ENCODE measurements at places on chromosomes 11 and 22.

- no peak for DNase-seq
These were observed 112.2 kb downstream of the SBF2 start for GRCh38 chr11:10181811-10182210.

GRCh38 chr22:32538521-32538920, 63.9 kb downstream of the FBXO7 start:
- DNase-seq: no peak

DNA sequence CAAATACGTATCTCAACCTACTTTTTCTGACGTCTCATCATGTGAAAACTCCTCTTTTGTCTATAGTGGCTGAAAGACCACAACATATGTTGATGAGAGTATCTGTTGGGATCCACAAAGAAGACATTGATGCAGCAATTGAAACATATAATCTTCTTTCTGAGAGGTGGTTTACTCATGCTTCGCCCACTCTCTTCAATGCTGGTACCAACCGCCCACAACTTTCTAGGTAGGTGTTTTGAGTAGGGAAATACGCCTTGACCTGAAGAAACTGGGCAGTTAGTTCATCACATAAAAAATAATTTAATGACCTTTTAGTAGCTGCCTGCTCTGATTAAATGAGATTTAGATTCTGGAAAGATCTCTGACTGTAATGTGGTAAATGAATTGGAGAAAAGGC, 17.2 kb downstream of the RRM1 start:
- no peak for DNase-seq

GRCh38 chr11:62062223-62062861, 61.5 kb upstream of the INCENP start:
- DNase-seq: no peak

GRCh38 chr11:72684236-72684912, 10.2 kb upstream of the PDE2A start:
- DNase-seq: peak; percentile 26

- no peak for DNase-seq
These were observed 24.2 kb downstream of the OR5B17 start for GRCh38 chr11:58334708-58335107.

DNA sequence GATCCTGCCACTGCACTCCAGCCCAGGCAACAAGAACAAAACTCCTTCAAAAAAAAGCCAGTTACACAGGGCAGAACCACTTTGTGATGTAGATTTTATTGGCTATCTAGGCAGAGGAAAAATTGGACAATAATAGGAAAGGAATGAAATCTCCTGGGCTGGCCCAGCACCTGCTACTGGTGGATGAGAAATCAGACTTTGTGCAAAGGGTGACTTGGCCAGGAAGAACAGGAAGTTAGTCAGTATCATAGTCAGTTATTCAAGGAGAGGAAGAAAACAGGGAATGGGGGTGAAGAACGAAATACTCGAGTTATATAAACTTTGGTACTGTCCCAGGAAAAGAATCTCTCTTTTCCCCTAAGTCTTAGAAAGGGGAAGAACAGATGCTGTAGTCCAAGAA, 11.0 kb upstream of the SPTBN2 start:
- no peak for DNase-seq

- no peak for DNase-seq
These were observed 160.5 kb upstream of the TBCEL start for GRCh38 chr11:120863359-120863758.

- peak; percentile 28 for DNase-seq
These were observed 57.5 kb downstream of the BTG4 start for GRCh38 chr11:111454561-111455192.

DNA sequence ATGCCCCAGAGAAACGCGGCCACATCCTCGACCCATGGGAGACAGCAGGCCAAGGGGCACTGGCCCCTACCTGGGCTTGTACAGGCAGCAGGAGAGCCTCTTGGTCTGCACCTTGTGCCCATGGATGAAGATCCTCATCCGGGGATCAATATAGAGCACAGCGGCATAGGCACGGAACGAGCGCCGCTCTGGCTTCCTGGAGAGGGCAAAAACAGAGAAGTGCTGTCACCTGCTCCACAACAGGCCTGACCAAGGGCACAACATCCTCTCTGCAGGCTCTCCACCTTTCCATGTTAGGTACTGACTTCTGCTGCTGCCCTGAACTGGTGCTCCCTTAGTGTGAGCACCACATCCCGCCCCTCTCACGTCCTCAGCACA, 27.2 kb downstream of the MORC2 start:
- DNase-seq: no peak

GRCh38 chr22:34334893-34335292, 414.6 kb upstream of the LARGE1 start:
- DNase-seq: no peak

DNA sequence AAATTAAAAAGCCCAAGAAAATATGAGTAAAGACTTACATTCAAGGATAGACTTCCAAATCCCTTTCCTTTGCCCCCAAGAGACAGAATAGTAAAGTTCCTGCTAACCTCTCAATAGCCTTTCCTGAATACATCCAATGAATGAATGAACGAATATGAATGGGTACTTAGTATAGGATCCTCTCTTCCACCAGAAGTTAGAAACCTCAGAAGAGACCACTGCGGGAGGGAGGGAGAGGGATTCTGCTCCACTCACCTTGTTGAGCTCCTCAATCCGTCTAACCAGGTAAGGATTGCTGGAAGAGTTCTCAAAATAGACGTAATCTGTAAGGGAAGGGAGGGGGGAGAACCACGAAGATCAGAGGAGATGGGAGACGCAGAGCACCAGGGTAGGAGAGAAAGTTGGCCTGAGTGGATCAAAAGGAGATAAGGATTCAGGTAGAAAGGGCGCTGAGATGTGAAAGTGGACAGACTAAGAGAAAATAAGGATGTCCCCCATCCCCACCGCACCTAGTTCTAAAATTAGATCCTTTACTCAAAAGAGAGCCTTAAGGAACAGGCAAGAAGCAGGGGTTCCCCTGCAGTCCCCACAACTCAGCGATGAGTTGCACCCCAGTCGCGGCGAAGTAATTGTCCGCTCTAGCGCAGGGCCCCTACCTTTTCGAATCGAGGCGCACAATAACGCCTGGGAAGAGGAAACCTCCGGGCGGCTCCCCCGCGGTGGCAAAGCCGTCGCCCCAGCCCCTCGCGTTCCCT, 1.1 kb downstream of the MTA2 start:
- DNase-seq: no peak

GRCh38 chr11:126334659-126335462, 20.6 kb upstream of the ST3GAL4 start:
- DNase-seq: no peak

DNA sequence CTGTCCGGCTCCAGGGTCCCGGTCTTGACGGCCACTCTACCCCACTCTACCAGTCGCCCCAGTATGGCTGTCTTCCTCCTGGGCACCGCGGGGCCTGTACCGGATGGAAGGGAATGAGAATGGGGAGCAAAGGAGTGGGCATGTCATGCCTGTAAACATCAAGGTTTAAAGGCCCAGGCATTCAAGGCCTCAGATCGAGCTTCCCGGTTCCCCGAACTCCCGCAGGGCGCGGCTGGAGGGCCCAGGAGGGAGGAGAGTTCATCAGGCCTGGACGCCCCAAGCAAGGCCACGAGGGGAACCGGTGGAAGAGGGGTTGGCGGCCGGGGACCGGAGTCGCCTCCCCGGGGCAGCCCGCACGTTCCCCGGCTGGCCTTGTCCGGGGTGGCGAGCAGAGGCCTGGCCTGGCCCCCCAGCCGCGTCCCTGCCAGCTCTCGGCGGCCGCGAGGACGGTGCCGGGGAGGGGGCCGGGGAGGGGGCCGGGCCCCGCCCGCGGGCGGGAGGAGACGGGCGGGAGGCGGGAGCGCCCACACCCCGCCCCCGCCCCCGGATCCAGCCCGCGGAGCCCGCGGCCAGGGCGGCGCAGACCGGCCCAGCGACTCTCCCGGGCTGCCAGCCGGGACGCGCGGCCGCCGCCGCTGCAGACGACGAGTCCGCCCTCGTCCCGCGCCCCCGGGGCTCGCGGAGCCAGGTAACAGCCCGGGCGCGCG, at the start of gene CDC42EP1:
CDC42EP1 (plus strand) TSS at position 580 of the 707 bp plus-strand sequence. CDS start 5,870 bp downstream, outside the sequence.
- DNase-seq: no peak

DNA sequence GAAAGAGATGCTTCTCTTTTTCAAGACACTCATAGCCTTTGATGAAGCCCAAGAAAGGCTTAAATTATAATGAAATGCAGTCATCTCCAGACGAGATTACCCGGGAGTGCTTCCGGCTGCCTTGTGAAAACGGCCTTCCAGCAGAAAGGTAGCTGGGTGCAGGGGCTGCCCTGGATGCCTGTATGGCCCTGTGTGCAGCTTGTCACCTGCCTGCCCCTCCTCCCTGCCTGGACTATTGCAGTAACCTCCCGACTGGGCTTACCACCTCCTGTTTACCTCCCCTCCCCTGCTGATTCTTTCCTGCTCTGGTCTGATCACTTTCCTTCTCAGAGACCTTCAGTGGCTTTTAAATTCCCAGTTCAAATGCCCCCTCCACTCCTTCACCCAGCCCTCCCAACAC, 126.4 kb upstream of the SYT13 start:
- DNase-seq: no peak

- no peak for DNase-seq
These were observed 77.3 kb downstream of the ZBTB44 start for GRCh38 chr11:130237282-130238006.

DNA sequence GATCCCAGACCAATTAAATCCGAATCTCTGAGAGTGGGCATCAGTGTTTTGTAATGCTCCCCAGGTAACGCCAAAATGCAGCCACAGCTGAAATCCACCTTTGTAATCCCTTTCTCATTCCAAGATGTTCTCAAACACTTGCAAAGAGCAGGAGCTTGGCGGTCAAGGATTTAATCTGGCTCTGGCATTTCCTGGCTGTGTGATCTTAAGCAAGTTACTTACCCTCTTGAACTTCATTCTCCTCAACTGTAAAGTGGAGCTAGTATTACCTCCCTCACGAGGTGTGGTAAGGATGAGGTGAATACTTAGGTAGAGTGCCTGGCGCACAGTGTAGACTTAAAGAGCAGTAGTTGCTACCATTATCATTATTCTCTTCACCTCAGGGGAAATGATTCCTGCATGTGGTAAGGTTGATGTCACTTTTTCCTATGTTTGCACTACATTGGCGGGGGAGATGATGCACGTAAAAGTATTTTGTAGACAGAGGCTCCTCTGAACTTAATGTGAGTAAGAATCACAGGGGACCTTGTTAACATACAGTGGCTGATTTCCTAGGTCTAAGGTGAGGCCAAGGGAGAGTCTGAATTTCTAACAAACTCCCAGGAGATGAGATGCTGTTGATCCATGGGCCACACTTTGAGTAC, 210.4 kb upstream of the PITPNB start:
- DNase-seq: no peak

- DNase-seq: no peak
These were observed 21.8 kb upstream of the SLC5A12 start for GRCh38 chr11:26743622-26744021.

DNA sequence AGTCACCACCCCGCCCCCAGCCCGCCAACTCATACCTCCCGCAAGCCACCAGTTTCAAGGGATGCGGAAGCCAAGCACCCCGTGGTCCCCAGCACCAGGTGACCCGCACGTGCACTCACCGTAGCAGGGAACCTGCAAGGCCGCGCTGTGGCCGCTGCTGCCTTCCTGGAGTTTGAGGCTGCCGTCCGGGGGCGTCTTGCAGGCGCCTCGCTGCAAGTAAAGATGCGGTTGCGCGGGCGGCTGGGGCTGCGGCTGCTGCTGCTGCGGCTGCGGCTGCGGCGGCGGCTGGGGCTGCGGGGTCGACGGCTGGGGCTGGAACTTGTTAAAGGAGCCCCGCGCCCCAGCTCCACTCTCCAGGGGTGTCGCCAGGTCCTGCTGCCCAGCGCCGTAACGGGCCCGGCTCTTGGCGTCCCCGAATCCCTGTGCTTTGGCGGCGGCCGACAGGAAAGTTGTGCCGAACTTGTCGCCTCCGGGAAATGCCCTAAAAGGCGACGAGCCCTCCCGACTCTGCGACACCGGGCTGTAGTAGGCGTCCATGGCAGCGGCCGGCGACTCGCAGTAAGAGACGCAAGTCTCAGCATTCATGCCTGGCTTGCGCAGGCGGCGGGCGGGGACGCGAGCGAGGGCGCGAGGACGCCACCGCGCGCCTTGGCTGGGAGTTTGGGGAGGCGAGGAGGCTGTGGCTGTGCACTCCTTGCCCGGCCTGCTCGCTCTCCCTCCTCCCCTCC, at the start of gene ALX4:
ALX4 (minus strand) TSS at position 662 of the 728 bp plus-strand sequence; CDS start at position 585, 77 bp downstream.
- DNase-seq: no peak

GRCh38 chr22:17095538-17095937, 10.7 kb downstream of the IL17RA start:
- DNase-seq: no peak

- no peak for DNase-seq
These were observed 50.7 kb upstream of the CWF19L2 start for GRCh38 chr11:107508201-107508857.

GRCh38 chr11:131074573-131074972, 158.3 kb upstream of the SNX19 start:
- no peak for DNase-seq

- no peak for DNase-seq
These were observed 32.7 kb downstream of the NARS2 start for GRCh38 chr11:78542007-78542406.

DNA sequence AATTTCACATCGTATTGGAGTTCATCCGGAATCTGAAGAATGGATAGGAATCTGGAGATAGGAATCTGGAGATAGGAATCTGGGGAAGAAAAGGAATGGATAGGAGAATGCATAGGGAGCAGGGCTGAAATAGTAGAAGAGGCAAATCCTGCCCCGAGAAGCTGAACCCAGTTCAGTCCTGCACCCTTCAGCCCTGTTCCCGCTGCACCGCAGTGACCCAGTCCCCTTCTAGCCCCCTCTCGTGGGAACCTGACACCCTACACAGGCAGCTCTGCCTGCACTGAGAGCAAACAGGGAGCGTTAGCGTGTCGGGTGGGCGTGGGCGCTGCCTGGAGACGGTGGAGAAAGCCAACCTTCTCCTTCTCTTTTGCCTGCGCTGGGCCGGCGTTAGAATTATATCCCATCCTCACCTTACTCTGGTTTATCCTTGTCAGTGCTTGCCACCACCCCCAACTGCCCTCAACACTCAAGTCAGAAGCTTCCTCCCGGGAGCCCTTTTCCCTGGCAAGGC, 1.0 kb upstream of the CCKBR start:
- DNase-seq: no peak

Measured in activated CD4-positive, alpha-beta T cell treated with anti-CD3 and anti-CD28 coated beads, Interleukin-2, amount 50 U/mL, for 1 hour (primary cell).